ENCODE measurements at places on chromosomes 4 and X. TPM values are rescaled to one million over a fixed set of nuclear protein-coding genes. Genes with fewer than 3 reads are reported as not detected.

Gene DDX53
- not detected for total RNA-seq

Gene SPATA4
- not detected for total RNA-seq

Gene OPRPN
- not detected for total RNA-seq

Gene FAM114A1
- total RNA-seq, result 173 TPM

Gene ATP2B3
- not detected for total RNA-seq

Gene FBXL5
- total RNA-seq, result 51.2 TPM

Gene GPAT3
- 4.4 TPM for total RNA-seq

Gene UCP1
- total RNA-seq, result not detected

Gene KLB
- total RNA-seq, result not detected

Gene RAB40A
- total RNA-seq, result 0.58 TPM

Gene ZNF711
- 1.3 TPM for total RNA-seq

Gene MANBA
- total RNA-seq, result 33.0 TPM

Gene ADGRG4
- not detected for total RNA-seq

Gene NDST3
- total RNA-seq, result not detected

Gene TBX22
- 0.12 TPM for total RNA-seq

Gene STPG2
- not detected for total RNA-seq

Gene NAP1L3
- 6.1 TPM for total RNA-seq

Gene PNMA3
- not detected for total RNA-seq

Gene SPANXC
- not detected for total RNA-seq

Gene CLCN4
- total RNA-seq, result 13.2 TPM

Gene ELF4
- total RNA-seq, result 16.7 TPM

Gene PDGFC
- total RNA-seq, result 30.5 TPM

Gene FANCB
- 0.58 TPM for total RNA-seq

Gene ITIH6
- not detected for total RNA-seq

Gene TRIM75
- not detected for total RNA-seq

Gene CSN2
- total RNA-seq, result not detected

Gene SHISA3
- 3.7 TPM for total RNA-seq

Gene PNMA5
- total RNA-seq, result not detected

Gene NXF3
- total RNA-seq, result not detected

Gene HTRA3
- 9.8 TPM for total RNA-seq

Gene GPR173
- 1.5 TPM for total RNA-seq

Gene GPR82
- not detected for total RNA-seq

Gene ZFP92
- total RNA-seq, result 0.58 TPM

Gene VCX3A
- total RNA-seq, result not detected

Gene FATE1
- total RNA-seq, result not detected

Gene PASD1
- not detected for total RNA-seq

Gene GAB3
- total RNA-seq, result 4.6 TPM

Gene CNKSR2
- not detected for total RNA-seq

Gene FAM236C
- not detected for total RNA-seq

Gene ZIC3
- not detected for total RNA-seq

Gene SMARCA1
- 41.7 TPM for total RNA-seq

Gene GYPB
- total RNA-seq, result not detected

Gene MAGEA11
- not detected for total RNA-seq

Gene GYPE
- 0.93 TPM for total RNA-seq

Gene MID1IP1
- 68.5 TPM for total RNA-seq

Data from pericardium fibroblast (primary cell).